ENCODE measurements at places on chromosomes 3 and 15.

DNA sequence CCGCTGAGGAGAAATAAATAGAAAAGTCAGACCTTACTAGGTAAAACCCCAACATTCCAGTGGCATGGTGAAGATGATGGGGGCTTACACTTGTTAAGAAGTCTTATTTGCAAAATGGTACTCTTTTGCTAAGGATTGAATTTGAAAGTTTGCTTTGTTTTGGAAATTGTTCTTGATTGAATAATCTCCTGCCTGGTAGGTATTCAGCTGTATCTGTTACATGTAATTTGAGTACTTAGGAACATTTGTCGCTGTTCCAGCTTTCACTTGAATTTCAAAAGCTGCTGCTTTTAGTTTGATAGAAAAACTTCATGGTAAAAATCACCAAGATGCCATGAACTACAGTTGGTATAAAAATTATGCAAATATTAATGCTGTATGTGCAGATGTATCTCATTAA lies 44.6 kb downstream of the TFG start:
- DNase-seq = no peak

DNA sequence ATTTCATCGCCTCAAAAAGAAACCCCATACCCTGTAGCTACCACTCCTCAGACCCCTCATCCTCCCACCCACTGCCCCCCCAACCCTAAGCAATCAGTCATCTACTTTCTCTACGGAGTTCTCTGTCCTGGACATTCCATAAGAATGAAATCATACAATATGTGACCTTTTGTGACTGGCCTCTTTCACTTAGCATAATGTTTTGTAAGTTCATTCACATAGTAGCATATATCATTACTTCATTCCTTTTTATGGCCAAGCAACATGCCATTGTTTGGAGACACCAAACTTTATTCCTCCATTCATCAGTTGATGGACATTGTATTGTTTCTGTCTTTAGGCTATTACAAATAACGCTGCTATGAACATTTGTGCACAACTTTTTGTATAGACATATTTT lies 64.2 kb downstream of the TNIK start:
- DNase-seq = no peak

DNA sequence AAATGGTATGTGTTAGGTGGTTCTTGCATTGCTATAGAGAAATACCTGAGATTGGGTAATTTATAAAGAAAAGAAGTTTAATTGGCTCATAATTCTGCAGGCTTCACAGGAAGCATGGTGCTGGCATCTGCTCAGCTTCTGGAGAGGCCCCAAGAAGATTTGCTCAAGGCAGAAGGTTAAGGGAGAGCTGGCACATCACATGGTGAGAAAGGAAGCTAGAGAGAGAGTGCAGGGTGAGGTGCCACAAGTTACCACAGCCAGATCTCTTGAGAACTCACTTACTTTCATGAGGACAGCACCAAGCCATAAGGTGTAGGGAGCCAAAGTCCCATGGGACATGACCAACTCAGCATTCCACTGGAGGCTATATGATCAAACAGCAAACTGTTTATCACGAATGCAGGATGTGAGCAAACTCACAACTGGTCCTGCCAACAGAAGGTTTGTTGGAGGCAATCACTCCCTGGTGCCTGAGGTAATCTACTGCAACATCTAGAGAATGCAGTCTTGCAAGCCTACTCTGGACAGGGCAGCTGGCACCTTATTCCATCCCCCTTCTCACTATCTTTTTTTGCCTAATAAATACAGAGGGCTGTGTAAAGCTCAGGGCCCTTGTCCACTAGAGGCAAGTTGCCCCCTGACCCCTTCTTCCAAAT lies 28.1 kb upstream of the CCR2 start:
- DNase-seq = no peak

- no peak for DNase-seq
Measured at GRCh38 chr3:151925419-151925818, 52.0 kb downstream of the SUCNR1 start.

DNA sequence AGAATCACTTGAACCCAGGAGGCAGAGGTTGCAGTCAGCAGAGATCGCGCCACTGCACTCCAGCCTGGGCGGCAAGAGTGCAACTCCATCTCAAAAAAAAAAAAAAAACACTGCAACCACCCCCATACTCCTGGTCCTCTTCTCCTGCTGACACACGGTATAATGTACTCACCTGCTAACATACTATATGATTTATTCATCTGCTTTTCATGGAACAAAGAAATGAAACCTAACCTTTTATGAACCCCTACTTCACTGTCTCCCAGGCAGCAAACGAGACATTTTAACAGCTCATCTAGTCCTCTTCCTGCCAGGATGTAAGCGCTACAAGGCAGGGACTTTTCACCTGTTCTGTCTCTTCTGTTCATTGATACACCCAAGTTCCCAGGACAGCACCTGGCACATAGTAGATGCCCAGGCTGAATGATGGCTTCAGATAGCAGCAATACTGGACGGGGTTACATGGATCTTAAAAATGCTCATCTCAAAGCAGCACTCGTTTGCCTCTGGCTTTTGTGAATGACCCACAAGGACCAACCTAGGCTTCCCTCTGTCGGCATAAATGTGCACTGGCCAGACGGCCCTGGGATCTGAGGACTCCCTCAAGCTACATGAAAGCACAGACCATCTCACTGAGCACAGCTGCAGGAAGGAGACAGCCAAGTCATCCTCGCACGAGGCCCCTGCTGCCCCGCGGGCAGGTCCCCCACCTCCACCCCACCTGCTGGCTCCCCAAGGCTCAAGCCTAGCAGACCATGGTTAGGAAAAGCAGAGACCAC lies 20.3 kb downstream of the XXYLT1 start:
- DNase-seq = no peak

- DNase-seq = no peak
Measured at GRCh38 chr3:45816544-45816943, 20.2 kb upstream of the SLC6A20 start.

GRCh38 chr3:101941318-101942040 lies 92.2 kb downstream of the NFKBIZ start:
- DNase-seq = no peak

DNA sequence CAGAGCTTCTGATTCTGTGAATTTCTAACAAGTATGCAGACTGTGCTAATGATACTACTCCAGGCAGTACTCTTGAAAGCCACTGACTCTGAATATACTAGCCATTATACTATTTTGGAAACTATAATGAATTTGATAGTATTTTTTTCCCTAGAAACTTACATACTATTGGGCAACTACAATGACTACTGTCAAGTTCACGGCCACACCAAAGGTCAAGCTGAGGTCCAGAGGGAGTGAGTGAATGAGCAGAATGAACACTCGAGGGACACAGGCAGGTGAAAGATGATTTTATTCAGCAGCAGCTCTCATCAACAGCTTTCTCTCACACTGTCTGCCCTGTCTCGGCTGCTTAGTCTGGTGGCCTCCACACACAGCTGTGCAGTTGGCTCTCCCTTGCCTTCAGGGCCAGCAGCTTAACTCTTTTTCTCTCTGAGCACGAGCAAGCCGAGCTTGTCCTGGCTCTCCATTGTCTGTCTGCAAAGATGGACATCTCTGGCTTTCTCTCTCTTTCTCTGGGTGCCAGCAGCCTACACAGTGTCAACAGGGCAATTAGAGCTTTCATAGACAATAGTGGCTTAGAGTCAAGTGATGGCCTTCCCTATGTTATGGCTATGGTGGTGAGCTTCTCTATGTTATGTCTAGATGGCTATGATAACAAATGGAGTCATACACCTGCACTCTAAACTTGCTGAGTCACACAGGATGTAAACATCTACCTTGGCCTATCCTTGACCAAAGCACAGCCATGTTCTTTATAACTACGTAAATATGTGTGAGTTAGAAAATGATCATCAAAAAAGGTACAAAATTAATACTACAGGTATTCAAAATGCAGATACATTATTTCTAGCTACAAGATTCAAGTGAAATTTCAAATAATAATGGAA lies 362.4 kb downstream of the CGGBP1 start:
- DNase-seq = no peak

- DNase-seq = no peak
Measured at GRCh38 chr3:151971814-151972579, 98.6 kb downstream of the SUCNR1 start.

DNA sequence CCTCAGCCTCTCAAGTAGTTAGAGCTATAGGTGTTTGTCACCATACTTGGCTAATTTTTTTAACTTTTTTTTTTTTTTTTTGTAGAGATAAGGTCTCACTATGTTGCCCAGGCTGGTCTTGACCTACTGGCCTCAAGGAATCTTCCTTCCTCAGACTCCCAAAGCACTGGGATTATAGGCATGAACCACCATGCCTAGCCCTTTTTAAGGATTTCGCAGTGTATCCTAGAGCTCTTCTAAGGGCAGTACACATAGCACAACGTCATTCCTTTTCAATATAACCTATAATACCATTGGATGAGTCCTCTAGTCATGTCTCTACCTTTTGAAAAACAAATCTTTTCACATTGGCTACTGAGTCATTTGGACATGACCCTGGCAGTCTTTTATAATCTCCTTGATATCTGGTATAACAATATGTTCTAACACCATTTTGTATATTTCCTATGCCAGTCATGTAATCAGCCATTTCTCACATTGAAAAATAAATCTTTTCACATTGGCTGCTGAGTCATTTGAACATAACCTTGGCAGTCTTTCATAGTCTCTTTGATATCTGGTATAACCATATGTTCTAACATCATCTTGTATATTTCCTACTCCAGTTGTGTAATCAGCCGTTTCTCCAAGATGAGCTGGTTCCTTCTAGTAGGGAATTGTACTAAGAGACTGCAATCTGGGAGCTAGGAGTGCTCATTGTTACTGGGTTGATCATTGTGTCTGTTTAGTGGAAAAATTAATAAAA lies 944.7 kb downstream of the MCTP2 start:
- no peak for DNase-seq

DNA sequence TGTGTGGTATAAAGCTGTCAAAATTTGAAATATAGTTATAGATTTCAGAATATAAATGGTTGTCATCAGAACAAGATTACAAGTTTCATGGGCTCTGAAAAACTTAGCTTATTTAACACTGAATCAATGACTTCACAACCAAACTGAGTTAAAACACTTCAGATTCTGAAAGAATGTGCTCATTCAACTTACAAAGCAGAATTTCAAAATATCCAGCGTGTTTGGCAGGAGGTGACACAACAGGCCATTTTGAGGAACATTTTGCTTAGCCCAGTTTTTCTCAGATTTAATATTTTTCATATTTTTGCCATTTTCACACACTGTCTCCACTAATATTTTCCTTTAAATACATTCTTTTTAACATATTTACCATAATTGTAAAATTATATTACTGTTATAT lies 781.1 kb downstream of the TUSC7 start:
- no peak for DNase-seq

GRCh38 chr15:100034191-100034590 lies 301.0 kb upstream of the LYSMD4 start:
- DNase-seq = no peak

GRCh38 chr15:58889363-58889762 lies 44.1 kb downstream of the SLTM start:
- no peak for DNase-seq

DNA sequence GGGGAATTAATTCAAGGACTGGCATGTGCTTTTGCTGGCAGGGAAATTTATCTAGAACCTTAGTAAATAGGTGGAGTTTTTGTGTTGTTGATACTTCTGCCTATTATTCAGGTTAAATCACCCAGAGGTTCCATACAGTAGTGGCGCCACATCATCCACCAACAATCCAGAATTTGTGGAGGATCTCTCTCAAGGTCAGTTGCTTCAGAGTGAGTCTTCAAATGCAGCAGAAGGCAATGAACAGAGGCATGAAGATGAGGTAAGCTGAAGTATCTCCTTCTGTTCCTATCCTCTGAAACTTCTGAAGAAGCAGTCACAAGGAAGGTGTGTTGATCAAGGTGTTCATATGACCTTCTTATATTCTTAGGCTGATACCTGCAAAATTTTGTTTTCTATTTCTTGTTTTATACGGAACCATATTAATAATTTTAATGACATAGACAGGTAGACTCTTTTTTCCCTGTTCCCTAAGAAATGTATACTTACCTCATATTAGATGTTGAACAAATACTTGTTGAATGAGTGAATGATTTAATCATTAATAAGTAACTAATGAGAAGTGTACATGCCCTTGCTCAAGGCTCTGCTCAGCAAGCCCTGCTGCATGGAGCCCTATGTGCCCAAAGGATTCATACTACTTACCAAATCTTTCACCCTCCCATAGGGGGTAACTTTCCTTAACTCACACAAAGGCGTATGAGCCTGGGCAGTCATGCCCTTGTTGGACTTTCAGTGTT lies 43.6 kb downstream of the HMG20A start:
- no peak for DNase-seq

Data from T-helper 1 cell (primary cell).